ENCODE measurements at places on chromosomes 7 and 10.

DNA sequence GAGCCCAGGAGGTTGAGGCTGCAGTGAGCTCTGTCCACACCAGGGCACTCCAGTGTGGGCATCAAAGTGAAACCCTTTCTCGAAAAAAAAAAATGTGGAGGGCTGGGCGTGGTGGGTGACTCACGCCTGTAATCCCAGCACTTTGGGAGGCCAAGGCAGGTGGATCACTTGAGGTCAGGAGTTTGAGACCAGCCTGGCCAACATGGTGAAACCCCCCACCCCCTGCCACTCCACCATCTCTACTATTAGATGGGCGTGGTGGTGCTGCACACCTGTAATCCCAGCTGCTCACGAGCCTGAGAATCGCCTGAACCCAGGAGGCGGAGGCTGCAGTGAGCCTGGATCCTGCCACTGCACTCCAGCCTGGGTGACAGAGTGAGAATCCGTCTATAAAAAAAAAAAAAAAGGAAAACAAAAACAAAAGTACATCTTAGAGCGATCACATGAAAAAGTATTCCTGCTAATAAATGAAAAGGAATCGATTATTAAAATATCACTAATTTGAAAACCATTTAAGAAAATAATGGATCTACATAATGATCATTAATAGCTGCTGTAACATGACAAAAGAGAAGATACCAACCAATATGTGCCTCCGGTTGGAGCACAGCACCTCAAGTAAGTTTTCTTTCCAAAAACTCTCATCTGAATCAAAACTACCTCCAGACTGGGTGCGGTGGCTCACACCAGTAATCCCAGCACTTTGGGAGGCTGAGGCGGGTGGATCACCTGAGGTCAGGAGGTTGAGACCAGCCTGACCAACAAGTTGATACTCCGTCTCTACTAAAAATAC lies 4.9 kb downstream of the HNRNPF start:
- DNase-seq = no peak

DNA sequence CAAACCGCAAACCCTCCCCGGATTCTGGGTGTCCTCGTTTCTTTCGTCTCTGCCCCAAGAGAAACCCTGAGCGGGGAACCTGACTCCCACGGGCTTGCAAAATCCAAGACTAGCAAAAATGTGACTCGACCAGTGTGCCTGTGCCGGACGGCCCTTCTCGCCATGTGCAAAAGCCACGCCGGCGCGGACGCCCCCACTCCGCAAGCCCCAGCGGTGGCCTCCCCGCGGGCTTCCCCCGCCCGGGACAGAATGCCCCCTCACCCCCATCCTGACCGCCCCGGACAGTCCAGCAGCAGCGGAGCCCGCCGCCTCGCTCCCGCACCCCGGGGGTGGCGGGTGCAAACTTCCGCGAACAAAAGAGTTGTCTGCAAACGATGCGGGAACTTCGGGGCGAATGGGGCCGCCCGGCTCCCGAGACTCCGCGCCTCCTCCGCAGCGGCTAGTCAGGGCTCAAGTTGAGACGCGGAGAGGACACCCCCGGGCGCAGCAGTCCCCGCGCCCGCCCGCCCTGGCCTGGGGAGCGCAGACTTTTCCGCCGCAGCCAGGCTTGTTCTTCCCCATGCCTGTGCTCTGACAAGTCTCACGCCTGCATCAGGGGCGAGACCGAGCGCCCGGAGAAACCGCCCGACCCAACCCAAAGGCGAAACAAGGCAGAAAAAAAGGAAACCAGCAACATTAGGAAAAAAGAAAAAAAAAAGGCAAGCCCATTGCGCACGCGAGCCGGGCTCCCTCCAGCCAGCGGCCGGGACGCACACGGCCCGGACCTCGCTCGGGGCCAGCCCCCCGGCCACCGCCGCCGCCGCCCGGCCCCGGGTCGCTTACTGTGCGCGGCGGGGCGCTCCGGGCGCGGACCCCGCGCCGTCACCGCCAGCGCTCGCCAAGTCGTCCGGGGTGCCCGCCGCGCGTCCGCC lies 732 bp downstream of the FAM53B start:
- no peak for DNase-seq

DNA sequence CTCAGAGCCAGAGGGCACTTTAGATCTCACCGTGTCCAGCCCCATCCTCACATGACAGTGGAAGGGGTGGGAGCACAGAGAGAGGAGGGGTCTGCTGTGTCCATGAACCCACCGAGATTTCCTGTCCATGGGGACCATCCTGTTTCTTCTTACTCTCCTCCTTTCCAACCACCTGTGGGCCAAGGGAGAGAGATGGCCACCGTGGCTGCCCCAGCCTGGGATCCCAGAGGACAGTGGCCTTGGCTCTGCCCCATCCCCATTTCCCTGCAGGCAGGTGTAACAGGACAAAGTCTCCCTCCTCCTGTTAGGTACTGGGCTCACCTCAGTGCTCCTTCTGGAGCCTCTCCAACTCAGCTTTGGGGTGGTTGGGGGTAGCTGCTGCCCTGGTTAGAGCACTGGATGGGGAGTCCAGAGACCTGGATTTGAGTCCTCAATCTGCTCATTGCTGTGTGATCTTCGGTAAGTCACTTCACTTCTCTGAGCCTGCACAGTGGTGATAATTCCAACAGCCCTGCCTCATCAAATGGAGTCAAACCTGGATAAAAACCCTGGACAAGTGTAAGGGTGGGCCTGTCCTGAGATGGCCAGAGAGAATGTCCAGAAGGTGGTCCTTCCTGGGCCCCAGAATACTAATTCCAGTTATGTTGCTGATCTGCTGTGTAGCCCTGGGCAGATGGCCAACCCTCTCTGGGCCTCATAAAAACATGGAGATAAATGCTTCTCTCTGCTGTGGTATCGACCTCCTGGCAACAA lies 17.8 kb upstream of the PCBD1 start:
- DNase-seq = no peak

DNA sequence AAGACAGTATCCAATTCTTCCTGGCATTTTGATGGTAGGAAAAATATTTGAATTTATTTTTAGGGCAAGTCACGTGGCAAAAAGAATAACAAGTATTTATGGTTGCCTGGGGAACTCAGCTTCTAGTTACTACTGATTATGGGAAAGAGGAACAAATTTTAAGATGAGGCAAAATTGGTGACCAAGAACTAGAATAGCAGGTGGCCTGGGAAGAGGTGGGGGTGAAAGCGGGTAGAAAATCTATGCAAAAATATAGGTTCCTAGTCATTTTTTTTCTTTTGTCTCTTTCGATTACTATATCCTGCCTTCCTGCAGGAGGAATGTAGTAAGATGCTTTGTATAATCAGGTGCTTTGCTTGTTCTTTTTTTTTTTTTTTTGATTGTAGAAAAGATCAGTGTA lies 27.8 kb downstream of the ENTPD1 start:
- DNase-seq = no peak

- no peak for DNase-seq
Measured at GRCh38 chr10:61987951-61988379, 86.5 kb downstream of the ARID5B start.

GRCh38 chr10:120734483-120735078 lies 116.6 kb upstream of the WDR11 start:
- no peak for DNase-seq

DNA sequence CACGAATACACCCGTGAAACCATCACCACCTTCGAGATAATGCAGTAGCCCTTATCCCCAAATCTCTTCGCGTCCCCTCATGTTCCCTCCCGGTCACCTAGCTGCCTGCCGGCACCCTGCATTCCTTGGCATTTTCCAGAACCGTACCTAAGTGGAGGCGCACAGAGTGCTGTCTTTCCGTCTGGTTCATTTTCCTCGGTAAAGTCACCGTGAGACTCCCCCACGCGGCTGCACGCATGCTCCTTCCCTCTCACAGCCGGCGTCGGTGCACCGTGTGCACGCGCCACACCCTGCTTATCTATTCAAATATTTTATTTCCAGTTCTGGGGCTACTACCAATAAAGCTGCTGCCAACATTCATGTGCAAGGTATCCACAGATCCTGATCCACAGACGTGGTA lies 65.5 kb upstream of the NKX6-2 start:
- no peak for DNase-seq

- no peak for DNase-seq
Measured at GRCh38 chr7:50366311-50366710, 61.8 kb downstream of the IKZF1 start.

GRCh38 chr10:86363833-86364490 lies 2.6 kb downstream of the GRID1 start:
- no peak for DNase-seq

GRCh38 chr7:37315772-37316715 lies 132.6 kb downstream of the ELMO1 start:
- DNase-seq = no peak

- peak; percentile 36 for DNase-seq
Measured at GRCh38 chr7:102933763-102934162, 21.0 kb downstream of the LRRC17 start.

DNA sequence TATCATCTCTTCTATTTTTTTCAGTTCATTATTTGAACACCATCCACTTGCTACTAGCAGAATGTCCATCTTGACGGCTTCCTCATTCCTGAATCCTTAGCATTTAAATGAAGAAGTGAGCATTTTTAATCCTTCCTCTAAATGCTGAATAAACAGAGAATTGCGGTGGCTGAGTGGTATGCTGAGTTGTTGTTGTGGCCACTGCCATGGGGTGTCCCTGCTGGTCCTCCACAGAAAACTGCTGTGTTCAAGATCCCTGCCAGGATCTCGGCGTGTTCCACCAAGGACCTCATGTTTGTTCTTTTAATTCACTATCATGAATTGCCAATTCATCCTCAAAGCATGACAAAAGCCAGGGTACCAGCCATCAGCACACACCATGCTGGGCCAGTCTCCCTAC lies 48.9 kb upstream of the HABP2 start:
- no peak for DNase-seq

DNA sequence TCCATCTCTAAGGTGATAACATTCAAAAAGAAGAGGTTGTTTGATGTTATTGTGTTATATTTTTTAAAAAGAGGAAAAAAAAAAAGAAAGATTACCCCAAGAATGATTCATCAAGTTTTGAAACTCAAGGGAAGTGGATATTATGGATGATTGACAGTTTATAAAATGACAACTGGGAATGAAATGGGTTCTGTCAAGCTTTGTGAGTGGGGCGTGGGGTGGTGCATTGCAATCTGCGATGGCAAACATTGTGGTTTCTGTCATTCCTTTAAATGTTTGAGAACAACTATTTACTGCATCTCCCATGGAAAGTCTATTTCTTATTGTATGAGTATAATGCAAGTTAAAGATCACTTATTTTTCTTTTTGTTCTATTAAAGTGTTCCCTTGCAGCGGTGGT lies 297.0 kb downstream of the CCDC3 start:
- DNase-seq = no peak

GRCh38 chr7:129989466-129989865 lies 36.7 kb upstream of the UBE2H start:
- no peak for DNase-seq

All from thoracic aorta (tissue), 2 donors.